ENCODE measurements at places on chromosomes 2 and 18. TPM values are rescaled to one million over a fixed set of nuclear protein-coding genes. Genes with fewer than 3 reads are reported as not detected.

The FSHR gene
- polyA plus RNA-seq, result not detected

The CYS1 gene
- 1.2 TPM for polyA plus RNA-seq

DNA sequence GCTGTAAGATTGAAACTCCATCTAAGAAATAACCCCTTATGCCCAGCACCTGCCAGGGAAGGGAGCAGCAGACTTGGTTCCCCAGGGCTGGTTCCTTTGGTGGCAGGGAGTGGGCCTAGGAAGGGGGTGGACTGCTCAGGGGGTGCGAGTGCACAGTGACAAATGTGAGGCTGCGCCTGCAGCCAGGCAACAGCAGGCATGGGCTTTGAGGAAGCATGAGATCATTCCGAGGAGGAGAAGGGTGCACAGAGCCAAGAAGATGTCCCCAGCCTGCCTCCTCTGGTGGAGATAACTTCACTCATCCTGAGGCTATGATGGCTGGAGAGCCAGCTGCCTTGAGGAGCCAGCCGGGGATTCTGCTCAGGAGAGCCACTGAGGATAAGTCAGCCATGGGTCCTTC, 158.0 kb downstream of the CAPN13 start:
- no peak overlapping the region for H3K27ac ChIP-seq
- no peak for DNase-seq
- no peaks in the 10 kb centered on the region for H3K36me3 ChIP-seq

GRCh38 chr2:152696476-152696875, 20.8 kb downstream of the PRPF40A start:
- no peaks in the 10 kb centered on the region for H3K4me1 ChIP-seq
- no peak overlapping the region for H3K4me3 ChIP-seq
- H3K27me3 ChIP-seq, result no peaks in the 10 kb centered on the region
- no peak for DNase-seq
- peak overlapping the region; percentile 39 for H3K27ac ChIP-seq

DNA sequence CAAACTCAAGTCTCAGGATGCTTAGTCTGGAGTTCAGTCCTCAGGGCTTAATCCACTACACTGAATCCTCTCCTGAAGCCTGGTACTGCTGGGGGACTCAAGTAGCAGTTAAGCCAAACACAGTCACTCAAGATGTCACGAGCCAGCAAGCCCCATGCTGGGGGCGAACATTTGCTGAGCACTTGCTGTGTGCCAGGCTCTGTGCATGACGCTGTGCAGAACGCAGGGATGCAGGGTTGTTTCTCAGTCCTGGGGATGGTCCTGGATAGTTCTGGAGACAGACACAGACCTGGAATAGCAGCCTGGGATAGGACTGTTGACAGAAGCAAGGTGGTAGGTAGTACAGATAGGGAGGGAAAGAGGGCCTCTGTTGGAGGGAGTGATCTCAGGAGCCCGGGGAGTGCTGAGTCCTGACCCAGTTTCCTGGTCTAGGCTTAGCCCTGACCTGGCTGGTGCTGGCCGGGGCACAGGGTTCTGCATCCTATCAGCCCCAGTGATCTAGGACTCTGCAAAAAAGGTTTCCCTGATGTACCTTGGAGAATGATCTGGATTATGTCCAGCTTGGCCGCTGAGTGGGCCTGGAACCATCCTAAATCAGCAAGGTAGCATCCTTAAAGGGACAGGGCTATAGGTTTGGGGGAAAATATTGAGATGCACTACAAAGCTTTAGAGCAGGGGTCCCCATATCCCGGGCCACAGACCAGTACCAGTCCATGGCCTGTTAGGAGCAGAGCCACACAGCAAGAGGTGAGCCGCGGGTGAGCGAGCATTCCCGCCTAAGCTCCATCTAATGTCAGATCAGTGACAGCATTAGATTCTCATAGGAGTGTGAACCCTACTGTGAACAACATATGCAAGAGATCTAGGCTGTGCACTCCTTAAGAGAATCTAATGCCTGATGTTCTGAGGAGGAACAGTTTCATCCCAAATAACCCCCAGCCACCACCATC, 54.7 kb upstream of the OTOF start:
- H3K4me3 ChIP-seq, result no peak overlapping the region
- DNase-seq, result no peak
- H3K27me3 ChIP-seq, result no peaks in the 10 kb centered on the region
- H3K4me1 ChIP-seq, result peaks cover 3% of the 10 kb centered on the region

DNA sequence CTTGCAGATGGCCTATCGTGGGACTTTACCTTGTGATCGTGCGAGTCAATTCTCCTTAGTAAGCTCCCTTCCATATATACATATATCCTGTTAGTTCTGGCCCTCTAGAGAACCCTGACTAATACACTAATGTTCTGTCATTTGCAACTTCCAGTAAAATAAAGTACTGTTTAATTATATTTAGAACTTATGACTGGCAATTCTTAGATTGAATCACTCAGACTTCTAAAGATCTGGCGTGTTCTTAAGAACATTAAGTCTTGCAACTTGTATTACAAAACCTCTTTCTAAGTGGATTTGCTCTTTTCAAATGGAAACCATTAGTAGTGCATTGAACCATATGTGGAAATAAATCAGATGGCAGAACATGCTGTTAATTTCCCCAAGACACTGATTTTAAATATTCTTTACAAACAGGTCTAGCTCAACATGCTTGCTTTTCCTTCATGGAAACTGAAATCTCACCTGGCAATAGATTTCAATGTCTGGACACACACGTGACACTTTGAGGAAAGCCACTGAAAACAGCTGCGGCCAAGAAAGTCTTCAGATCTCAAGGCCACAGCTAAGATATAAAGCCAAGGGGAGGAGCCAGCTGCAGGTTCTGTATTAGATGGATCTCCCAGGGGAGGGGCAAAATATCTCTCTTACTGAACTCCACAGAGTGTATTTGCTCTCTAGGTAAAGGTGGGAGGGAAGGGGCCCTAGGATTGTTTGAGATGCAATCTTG, 50.6 kb downstream of the PMAIP1 start:
- no peak for DNase-seq
- H3K27ac ChIP-seq, result no peak overlapping the region
- H3K27me3 ChIP-seq, result no peaks in the 10 kb centered on the region
- no peaks in the 10 kb centered on the region for H3K36me3 ChIP-seq
- no peak overlapping the region for H3K4me3 ChIP-seq
- peaks cover 12% of the 10 kb centered on the region for H3K4me1 ChIP-seq

Measured in SK-N-SH (cell line).